ENCODE measurements at places on chromosomes 5 and 9. TPM values are rescaled to one million over a fixed set of nuclear protein-coding genes. Genes with fewer than 3 reads are reported as not detected.

GRCh38 chr5:150105928-150106615 is 19.7 kb upstream of the CSF1R start:
- no peaks in the 10 kb centered on the region for H3K27me3 ChIP-seq
- H3K27ac ChIP-seq = no peak overlapping the region
- no peaks in the 10 kb centered on the region for H3K36me3 ChIP-seq

DNA sequence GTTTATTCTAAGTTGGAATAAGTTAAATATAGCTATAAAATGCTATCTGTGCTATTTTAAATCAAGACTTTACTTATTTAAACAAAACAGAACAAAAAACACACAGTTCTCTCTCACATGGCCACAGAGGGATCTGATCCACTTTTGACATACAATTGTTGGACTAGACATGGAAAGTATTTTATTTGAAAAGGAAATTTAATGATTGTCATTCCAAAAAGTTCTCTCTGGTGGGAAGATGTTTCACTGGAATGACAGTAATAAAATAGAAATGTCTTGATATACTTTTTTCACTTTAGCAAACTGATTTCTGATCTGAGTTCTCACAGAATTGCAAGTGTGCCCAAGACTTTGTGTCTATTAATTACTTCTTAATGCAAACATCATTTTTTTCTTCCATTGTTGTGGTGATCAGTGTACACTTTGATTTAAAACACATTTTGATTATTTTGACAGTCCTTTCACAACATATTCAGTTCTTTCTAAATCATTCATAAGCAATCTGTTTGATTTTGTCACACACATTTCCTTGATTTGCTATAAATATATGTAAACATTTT is 30.1 kb upstream of the MINAR2 start:
- no peaks in the 10 kb centered on the region for H3K27me3 ChIP-seq
- H3K27ac ChIP-seq = no peak overlapping the region
- no peak overlapping the region for H3K4me3 ChIP-seq

DNA sequence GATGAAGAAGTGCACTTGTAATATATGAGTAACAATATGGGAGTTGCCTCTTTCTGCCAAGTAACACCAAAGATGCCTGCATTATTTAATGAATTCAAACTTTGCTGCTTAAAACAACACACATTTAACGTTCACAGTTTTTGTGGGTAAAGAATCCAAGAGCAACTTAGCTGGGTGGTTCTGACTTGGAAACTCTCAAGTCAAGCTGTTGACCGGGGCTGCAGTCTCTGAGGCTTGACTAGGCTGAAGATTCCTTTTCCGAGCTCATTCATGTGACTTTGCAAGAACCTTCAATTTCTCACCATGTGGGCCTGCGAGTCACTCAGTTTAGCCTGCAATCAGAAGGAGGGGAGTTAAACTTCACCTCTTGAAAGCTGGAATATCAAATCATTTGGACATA is 53.0 kb upstream of the TRPC7 start:
- H3K36me3 ChIP-seq = no peaks in the 10 kb centered on the region
- H3K27ac ChIP-seq = no peak overlapping the region

DNA sequence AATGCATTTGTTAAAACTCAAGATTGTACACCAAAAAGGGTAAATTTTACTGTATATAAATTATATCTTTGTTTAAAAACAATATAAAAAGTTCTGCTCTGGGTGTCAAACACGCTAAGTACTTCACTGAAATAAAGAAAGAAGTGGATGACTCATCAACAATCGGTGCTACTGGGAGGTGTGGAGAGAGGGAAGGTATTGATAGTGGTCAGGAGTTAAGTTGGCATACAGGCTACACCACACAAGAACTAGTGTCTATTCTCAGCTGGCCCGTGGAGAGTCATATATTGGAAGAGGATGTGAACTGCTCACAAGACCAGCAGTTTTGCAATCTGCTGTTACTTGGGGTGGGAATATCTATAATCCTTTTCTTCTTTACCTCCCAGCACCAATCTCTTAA is 145.7 kb upstream of the TRPC7 start:
- DNase-seq = no peak
- no peaks in the 10 kb centered on the region for H3K4me1 ChIP-seq
- H3K4me3 ChIP-seq = no peak overlapping the region

SHISAL2B gene
- total RNA-seq = not detected

DNM1 gene
- total RNA-seq = 148 TPM

LRRC19 gene
- not detected for total RNA-seq

All from PC-9 (cell line).